ENCODE measurements at places on chromosomes 16 and 17.

DNA sequence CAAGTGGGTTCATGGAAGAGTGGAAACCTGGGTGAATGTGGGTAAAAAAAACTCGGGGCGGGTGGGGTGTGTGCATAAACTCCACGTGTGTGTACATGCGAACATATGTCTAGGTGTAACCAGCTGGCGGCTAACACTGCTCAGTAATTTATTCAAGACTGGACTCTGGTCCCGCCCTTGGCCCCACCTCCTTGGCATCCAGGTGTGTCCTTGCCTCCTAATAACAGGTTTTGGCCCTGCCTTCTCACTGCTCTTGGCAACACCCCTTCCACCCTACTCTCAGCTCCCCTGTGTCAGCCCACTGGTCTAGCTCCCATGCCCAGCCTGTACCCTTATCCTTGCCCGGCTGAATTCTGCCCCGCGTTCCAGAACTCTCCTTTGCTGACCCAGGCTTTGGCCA, 8.3 kb downstream of the FLII start:
- no peak for DNase-seq

DNA sequence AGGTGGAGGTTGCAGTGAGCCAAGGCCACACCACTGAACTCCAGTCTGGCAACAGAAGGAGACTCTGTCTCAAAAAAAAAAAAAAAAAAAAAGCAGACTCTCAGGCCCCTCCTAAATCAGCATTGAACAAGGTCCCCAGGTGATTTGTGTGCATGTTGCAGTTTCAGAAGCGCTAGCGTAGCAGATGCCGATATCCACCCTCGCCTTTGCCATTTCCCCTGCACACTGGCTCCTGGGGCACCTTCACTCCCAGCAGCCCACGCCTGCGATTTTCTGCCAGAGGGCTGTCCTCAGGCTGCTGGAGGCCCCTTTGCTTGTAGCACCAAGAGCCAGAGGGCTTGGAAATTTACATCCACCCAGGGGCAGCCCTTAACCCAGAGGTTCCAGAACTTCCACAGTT, 95.6 kb downstream of the WSCD1 start:
- DNase-seq, result no peak

- DNase-seq, result no peak
These were observed 10.9 kb upstream of the ZFHX3 start for GRCh38 chr16:73058616-73059409.

DNA sequence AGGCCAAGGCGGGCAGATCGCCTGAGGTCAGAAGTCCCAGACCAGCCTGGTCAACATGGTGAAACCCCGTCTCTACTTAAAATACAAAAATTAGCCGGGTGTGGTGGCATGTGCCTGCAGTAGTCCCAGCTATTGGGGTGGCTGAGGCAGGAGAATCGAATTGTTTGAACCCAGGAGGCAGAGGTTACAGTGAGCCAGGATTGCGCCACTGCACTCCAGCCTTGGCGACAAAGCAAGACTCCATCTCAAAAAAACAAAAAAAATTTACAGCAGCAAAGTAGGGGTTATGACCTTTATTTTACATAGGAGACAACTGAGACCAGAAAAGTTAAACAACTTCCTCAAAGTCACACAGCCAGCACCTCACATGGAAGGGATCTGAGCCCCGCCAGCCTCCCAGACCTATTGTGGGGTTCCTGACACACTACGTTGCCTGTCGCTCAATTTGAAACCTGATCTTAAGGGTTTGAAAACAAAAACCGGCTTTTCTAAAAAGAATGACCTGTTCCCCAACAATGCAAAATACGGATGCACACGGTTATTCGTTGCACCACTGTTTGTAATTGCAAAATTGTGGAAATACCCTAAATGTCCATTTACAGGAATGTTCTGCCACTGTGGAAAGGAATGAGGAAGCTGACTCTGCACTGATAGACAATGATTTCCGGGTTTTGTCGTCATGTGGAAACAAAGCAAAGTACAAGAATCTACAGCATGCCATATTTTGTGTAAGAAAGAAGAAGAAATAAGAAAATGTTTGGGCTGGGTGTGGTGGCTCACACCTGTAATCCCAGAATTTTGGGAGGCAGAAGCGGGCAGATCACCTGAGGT, 77.2 kb downstream of the CNGB1 start:
- no peak for DNase-seq

DNA sequence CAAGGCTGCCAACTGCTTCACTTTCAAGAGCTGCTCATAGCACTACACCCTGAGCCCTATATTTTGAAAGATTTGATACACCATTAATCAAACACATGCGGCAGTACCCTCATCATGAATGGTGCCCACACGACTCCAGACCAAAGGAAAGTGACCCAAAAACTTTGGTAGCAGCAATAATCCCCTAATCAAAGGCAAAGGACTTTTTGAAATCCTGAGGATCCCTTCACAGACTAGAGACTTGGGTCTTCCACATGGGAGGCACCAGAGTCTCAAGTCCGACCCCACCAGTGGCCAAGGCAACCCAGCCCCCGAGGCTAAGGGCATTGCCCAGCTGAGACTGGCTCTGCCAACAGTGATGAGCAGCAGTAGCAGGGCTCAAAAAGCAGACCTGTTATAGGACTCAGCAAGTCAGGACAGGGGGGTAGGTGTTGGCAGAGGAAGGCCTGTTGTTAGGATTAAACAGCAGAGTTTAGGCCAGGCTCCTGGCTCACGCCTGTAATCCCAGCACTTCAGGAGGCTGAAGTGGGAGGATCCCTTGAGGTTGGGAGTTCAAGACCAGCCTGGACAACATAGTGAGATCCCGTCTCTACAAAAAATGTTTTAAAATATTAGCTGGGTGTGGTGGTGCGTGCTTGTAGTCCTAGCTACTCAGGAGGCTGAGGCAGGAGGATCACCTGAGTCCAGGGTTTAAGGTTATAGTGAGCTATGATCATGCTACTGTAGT, 3.2 kb downstream of the TRIM25 start:
- DNase-seq, result no peak

- no peak for DNase-seq
These were observed 10.6 kb downstream of the ZFHX3 start for GRCh38 chr16:73037331-73037745.

GRCh38 chr17:77444984-77445759, 304.4 kb downstream of the SEC14L1 start:
- DNase-seq, result peak; percentile 89

DNA sequence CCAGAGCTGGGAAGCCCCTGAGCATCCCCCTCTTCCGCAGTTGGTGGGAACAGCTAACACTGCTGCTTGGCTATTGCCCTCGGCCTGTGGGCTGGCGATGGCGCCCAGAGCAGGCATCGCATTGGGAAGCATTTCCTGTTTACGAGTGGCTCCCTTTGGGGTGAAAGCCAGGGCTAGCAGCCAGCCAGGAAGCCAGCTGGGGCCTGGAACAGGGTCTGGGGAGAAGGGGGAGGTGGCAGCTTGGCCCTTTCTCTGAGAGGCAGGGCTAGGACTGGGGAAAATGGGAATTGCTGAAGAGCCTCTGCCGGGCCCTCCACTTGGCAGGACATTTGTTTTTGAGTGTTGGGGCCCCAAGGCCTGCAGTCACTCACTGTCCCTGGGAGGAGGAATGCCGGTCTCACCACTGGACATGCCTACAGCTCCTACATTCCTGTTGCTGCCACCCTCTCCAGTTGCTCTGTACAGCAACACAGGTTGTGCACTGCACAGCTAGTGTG, 2.4 kb upstream of the MTSS2 start:
- no peak for DNase-seq

DNA sequence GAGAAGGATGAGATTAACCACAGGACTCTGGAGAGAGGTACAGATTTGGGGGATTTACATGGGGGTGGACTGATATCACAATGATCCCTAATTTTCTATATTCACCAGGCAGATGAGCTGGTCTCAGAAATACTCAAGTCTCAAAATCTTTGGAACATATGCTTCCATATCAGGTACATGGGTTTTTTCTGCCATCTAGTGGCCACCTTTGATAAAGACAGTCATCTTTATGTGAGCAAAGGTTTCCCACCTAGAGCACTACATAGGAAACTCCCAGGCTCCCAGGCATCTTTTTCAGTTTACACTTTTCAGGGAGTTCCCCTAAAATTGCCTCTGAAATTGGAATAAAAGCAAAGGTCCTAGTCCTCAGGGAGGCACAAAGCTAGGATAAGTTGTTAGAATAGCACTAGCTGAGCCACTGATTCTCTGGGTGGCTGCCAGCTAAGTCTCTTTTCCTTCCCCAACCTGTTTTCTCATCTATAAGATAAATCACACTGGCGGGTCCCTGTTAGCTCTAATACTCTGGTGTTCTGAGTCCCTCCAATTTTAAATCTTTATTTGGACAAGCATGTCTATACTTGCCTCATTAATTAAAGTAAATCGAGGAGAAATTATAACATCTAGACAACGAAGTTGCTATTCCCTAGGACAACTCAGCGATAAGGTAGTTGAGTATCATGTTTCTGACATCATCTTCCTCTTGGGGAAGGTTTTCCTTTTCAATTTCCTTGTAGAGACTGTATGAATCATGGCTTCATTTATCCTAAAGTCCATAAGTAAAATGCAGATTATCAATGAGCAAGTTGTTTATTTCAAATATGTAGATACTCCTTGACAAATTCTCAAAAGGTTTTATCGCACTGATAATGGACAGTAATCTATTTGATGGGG, 19.0 kb upstream of the MON1B start:
- DNase-seq, result no peak

DNA sequence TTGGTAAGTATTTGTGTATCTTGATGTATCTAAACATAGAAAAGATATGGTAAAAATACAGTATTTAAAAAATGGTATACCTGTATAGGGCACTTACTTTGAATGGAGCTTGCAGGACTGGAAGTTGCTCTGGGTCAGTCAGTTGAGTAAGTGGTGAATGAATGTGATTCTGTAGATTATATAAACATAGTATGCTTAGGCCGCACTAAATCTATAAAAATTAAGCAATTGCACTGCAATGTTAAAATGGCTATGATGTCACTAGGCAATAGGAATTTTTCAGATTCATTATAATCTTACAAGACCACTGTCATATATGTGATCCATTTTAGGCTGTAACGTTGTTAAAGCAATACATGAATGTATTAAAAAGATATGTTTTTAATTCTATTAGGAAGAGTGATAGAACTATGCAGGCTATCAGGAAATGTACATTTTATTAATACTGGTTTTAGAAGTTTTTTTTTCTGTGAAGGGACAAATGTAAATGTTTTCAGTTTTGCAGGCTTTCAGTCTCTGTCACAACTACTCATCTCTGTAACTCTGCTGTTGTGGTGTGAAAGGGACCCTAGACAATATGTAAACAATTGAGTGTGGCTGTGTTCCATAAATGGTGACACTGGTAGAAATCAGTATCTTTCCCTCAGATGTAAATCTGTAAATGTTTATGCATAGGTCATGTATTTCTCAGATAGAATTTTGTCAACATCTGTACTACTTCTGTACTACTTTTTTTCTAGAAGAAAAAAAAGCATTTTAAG, 10.5 kb downstream of the CBFB start:
- DNase-seq, result no peak

DNA sequence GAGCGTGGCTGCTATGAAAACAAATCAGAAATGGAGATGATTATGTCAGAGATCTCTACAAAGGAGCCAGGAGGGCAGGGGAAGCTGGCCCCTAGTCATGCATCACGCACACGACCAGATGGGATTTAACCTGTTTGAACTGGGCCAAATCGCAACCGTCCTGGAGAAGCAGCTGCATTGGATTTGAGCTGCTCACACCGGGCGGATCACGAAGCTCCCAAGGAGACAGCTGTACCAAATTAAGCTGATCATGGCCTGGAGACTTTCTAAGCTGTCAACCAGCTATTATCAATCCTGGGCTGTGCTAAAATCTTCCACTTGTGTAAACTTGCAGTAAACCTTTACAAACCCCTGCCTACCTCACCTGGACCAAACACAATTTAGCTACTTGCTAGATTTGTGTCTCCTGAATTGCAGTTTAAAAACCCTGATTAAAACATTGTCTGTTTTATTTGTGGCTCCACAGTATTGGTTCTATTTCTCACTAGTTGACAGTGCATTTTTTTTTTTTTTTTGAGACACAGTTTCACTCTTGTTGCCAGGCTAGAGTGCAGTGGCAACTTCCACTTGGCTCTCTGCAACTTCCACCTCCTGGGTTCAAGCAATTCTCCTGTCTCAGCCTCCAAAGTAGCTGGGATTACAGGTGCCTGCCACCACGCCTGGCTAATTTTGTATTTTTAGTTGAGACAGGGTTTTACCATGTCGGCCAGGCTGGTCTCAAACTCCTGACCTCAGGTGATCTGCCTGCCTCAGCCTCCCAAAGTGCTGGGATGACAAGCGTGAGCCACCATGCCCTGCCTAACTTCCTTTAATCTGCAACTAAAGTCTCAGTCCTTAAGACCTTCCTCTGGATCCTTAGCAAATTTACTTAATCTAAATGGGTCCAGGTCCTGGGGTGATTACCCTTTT, 98.3 kb upstream of the GRIN2A start:
- no peak for DNase-seq

DNA sequence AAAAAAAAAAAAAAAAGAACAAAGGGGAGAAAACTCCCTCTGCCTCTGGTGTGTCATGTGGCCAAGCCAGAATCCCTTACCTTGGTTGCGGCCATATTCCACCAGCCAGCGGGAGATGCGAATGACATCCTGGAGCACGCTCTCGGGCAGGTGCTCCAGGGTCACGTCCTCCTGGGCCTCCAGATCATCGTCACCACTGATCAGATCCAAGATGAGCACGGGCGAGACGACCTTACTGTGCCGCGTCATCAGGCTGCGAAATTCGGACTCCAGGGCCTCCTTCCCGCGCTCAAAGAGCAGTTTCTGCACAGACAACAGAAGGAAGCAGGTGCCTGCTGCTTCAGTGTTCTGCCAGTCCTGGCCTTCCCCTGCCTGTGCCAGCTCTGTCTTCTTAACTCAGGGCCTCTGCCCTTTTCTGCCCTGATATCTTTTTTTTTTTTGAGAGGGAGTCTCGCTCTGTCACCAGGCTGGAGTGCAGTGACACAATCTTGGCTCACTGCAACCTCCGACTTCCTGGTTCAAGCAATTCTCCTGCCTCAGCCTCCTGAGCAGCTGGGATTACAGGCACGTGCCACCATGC, 5.8 kb downstream of the EXOC7 start:
- DNase-seq, result no peak

GRCh38 chr16:31501226-31501965, 6.8 kb downstream of the RUSF1 start:
- no peak for DNase-seq

- no peak for DNase-seq
These were observed 16.8 kb downstream of the G6PC3 start for GRCh38 chr17:44087319-44087718.

DNA sequence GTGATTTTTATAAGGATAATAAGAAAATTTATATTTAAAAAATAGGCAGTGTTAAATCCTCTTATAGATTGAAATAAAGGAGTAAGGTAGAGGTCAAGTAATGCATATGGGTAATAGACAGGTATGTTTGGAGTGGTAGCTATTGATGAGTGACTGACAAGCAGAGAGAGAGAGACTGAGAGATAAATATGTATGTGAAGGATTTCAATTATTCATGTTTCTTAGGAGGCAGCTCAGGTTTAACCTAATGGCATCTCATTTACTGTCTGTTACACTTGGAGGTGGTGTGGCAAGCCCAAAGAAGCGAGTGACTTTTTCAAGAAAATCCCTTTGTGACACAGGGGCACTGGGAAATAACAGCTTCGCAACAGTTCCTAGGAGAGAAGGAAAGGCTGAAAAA, 120.2 kb downstream of the KIF2B start:
- DNase-seq, result no peak
